ENCODE measurements at places on chromosomes 3 and 15.

DNA sequence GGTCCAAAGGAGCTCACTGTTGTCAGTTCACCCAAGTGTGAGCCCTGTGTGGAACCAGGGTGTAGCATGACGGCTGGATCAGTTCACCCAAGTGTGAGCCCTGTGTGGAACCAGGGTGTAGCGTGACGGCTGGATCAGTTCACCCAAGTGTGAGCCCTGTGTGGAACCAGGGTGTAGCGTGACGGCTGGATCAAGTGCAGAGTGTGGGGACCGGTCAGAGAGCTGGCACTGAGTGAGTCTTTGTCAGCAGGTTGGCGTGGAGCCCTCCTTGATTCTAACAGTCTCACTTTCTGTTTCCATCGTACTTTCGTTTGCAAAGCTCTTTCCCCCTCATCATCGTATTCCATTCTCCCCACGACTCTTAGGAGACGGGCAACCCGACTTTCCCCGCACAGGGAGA, 57.9 kb upstream of the DLG1 start:
- DNase-seq: no peak

DNA sequence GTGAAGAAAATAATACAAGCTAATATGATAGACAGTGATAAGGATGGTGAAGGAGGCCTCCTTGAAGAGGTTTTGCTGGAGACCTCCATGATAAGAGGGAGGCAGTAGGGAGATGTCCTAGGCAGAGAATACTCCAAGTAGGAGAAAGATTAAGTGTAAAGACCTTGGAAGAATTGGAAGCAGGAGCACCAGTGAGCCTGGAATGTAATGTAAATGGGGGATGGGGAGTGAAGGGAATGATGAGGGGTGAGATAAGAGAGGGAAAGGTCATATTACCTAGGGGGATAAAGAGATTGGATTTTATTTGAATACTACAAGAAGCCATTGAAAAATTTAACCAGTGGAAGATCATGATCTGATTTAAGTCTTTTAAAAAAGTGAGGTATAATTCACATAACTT, 41.7 kb upstream of the ARL14 start:
- DNase-seq: no peak

DNA sequence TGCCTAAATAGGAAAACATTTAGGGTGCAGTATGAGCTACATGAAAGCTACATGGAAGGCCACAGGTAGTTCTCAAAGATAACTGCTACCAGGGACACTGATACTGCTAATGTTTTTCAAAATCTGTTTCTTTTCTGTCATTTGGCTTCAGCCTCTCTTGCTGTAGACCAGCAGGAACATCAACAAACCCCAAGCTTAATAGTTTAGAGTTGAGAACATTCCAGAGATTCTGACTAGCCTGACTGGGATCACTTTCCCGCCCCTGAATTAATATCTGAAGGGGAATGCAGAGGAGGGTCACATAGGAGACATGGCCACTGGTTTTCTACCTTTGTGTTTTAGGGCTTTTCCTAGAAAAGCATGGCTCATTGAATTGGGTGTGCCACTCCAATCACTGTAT, 16.9 kb upstream of the C3orf38 start:
- no peak for DNase-seq

DNA sequence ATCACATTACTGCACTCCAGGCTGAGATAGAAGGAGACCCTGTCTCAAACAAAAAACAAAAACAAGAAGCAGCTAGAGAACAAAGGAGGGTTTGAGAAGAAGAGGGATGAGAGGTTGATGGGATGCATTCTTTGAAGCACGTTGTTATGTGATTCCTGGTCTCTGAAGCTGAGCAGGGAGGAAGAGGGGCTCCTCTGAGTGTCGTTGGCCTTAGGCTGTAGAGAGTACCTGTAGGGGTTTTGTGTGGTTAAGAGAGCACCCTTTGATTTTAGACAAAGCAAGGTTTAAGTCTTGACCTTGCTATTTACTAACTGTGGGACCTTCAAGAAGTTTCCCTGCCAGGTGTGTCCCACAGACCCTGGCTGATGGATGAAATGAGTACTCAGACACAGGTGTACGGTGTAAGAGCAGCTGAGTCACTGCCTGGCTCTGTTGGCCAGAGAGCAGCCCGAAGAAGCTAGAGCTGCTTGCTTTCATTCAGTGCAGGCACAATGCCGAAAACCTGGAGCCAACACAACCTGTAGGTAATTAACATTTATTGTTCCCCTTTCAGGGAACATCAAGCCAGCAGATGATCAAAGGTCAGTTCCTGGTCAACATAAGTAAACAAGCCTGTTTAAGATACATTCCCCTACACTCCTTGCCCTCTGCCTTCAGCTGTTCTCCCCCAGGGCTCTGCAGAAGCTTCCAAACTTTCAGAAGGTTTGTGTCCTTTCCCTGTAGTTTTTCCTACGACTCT, 67.2 kb downstream of the LRRK1 start:
- DNase-seq: no peak

GRCh38 chr3:12558706-12559105, 1.8 kb downstream of the MKRN2 start:
- no peak for DNase-seq

- DNase-seq: no peak
Measured at GRCh38 chr15:70635895-70636294, 127.5 kb downstream of the UACA start.

DNA sequence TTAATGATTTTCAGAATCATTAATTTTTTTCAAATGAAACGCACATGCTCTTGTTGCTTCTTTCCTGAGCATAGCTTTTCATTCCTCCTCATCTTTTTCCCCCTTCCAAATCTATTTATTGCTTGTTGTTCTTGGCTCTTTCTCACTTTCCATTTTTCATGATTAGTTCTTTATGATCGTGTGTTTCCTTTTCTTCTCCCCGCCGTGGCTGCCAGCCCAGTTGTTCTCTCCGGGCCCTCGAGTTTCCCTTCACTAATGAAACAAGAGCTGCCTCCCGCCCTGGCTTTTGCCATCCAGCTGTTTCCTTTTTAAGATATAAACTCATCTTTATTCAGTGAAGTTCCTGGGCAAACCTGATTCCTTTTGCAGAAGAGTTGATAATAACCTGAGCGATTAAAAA, 170.2 kb upstream of the NR2F2 start:
- peak; percentile 61 for DNase-seq

DNA sequence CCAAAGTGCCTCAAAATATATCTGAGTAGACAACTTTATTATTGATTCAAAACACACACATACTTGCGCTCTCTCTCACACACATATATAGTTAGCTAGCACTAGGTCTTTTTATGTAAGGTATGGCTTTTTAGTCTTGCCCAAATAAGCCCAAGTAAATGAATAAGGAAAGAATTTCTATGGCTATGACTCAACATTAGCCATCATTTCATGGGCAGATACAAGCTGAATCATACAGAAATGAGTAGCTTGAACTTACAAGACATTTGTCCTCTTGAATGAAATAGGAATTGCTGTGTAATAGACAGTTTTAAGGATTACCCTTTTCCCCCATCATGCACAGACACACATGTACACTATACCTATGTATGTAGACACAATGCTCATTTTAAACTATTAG, 4.9 kb downstream of the CADPS start:
- no peak for DNase-seq

DNA sequence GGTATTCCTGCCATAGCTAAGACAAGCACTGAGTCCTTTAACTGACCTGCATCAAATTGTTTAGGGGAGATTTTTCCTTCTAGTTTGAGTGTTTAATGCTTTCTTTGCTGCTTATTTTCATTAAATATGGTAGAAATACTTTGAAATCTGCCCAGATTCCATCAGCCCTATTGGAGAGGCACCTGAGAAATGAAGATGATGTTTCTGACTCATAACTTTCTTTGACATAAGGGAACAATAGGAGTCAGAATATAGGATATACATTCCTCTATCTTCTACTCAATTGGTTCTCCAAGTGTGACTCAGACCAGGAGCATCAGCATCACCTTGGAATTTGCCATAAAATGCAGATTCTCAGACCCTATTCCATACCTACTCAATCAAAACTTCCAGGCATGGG, 27.4 kb downstream of the BTD start:
- DNase-seq: no peak

DNA sequence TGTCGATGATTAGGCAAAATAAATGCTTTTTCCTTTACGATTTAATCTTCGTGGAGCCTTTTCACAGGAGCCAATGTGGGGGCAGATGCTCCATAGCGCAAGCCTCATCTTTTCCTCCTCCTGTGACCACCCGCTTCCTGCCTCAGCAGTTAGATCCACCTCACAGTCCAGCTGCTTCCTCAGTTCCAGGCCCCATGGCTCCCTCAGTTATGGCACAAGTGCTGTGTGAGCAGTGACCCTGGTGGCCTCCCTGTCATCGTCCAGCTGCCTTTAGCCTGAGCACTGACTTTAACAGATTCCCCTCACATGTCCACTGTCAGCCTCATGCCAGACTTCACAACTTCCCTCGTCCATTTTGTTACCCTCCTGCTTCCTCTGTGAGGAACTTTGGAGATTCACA, 424.6 kb upstream of the GBE1 start:
- no peak for DNase-seq

DNA sequence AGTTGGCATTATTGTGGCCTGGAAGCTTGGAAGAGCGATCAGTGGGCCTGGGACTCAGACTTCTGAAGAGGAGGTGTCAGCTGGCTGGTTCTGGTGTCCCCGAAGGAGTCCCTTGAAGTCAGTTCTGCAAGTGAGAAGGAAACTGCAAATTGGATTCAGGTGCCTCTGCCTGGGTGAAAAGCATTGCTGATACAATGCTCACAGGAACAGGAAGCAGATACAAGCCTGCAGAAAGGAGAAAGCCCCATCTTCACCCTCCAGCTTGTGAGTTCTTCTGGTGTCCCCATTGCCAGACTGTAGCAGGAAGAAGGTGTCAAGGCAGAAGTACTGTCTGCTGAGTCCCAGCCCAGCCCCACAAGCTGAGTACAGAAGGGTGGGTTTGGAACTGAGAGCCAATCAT, 271.3 kb downstream of the PLOD2 start:
- no peak for DNase-seq

DNA sequence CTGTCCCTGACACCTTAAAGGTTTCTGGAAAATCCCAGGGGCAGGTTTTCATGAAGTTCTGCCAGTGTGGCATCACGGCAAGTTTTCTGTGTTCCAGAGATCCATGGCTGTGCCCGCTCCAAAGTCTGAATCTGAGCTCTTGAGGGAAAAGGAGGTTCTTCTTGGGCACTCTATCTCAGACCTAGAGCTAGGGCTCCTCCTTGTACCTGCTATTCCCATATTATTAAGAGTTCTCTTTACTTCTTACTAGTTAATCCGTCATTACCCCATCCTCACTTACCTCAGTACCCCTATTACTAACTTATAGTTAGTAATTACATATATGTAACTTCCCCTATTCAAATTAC, 5.9 kb upstream of the TRA2B start:
- no peak for DNase-seq

GRCh38 chr3:28150465-28151206, 90.8 kb upstream of the CMC1 start:
- no peak for DNase-seq

DNA sequence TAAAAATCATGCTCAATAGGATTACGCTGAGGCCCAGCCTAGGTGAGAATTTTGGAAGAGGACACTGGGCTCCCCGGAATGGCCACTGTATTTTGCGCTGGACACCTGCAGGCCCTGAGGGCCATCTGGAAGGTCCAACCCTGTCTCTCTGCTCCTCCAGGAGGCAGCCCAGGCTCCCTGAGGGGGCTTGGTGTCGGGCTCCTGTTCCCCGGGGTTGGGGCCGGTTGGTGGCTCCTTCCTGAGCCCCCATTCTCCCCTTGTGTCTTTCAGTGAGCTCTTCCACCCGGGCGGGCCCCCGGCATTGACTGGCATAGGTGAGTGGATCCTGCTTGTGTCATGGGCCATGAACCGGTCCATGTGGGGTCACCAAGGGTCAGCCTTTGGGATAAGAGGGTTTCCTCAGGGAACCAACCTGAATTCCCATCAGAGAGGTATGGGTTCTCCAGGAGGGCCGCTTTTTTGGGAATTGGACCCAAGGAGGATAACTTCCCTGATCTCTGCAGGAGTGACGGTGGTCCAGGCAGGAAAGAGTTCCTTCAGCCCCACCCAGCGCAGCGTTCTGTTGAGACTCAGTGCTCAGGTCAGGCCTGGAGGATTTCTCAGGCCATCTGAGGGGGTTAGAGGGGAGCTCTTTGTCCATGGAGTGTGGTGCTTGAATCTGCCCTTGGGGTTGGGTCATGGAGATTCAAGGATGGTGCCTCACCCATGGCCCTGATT, 187.8 kb downstream of the UBE3A start:
- no peak for DNase-seq

DNA sequence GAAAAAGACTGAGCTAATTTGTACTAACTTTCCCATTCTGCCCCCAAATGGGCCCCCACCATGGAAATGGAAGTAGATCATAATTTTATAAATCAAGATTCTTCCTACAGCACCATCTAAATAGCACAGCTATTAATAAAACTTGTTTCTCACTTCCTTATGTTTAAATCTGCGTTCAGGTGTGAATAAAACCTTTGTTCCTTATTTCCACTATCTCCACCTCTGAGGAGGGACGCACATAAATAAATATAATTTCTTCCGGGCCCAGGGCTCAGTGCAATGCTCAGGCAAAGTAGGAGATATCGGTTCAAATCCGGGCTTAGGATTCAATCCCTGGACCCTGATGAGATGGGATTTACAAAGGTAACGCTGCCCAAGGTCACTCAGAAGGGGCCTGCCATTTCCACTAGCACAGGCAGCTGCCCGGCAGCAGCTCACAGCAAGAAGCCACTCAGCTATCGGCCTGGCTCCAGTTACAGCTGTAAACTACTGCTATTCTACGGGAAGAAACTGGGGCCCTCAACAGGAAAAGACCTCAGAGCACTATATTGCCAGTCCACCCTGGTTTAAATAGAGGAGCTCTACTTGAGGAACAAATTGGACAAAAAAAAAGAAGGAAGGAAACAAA, 52.5 kb downstream of the FOXP1 start:
- no peak for DNase-seq

DNA sequence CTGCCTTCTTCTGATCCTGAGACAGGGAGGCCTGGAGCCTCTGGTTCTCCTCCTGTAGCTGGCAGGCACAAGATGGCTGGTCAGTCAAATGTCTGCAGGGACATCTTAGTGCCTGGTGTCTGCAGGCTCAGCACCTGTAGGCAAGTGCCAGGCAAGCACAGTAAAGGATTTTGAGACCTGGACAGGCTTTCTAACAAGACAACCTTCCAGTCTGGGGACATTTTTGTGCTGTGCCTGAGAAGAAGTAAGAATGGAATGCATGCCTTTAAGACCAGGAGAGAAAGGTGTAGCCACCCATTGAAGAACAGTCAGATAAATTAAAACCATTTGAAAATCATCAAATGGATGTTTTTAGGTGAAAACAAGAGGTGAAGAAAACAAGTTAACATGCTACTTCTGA, 31.2 kb downstream of the DZIP1L start:
- no peak for DNase-seq

- peak; percentile 74 for DNase-seq
Measured at GRCh38 chr15:60074181-60074885, 70.2 kb downstream of the FOXB1 start.

- no peak for DNase-seq
Measured at GRCh38 chr15:40872791-40873693, 992 bp downstream of the RHOV start.

GRCh38 chr3:65837604-65838003, 201.1 kb downstream of the MAGI1 start:
- no peak for DNase-seq
